ENCODE measurements at places on chromosomes 11 and 22.

DNA sequence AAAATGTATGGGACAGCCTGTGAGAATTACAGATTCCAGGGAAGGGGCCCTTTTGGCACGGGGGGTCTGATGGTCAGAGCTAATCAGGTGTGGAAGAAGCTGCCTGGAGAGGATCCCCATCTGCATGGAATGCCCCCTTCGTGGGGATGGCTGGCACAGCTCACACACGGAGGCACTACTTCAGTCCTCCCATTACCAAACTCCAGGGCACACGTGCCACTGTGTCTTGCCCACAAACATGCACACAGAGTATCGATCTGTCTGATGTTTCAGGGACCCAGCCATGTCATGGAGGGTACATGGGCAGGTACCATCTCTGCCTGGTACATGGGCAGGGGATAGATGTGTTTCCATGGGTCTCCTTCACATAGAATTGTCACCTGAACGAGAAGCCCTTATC, 14.7 kb downstream of the KCNQ1OT1 start:
- no peak for DNase-seq

DNA sequence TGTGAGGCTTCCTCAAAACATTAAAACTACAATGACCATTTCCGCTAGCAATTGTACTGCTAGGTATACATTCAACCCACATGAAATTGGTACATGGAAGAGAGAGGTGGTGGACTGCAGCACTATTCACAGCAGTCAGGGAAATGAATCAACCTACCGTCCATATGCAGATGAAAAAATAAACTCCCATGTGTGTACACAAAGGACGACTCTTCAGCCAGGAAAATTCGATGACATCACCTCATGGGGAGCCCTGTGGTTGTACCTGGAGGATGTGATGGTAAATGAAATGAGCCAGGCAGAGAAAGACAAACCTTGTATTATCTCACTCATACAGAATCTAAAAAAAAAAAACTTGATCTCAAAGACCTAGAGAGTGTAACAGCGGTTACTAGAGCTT, 23.3 kb downstream of the RFPL3 start:
- no peak for DNase-seq

DNA sequence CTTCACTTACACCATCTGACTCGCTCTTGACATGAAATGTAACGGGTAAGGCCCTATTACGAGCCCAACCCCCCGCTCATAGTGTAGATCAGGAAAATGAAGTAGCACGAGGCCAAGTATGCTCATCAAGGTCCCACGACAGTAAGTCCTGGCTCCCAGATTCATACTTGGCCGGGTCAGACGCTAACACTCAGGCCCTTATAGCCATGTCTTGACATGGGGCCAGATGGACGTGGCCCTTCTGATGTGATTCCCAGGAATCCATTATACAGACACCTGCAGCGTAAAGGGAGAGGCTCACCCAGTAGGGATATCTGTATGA, 175.1 kb downstream of the CEP164 start:
- no peak for DNase-seq

DNA sequence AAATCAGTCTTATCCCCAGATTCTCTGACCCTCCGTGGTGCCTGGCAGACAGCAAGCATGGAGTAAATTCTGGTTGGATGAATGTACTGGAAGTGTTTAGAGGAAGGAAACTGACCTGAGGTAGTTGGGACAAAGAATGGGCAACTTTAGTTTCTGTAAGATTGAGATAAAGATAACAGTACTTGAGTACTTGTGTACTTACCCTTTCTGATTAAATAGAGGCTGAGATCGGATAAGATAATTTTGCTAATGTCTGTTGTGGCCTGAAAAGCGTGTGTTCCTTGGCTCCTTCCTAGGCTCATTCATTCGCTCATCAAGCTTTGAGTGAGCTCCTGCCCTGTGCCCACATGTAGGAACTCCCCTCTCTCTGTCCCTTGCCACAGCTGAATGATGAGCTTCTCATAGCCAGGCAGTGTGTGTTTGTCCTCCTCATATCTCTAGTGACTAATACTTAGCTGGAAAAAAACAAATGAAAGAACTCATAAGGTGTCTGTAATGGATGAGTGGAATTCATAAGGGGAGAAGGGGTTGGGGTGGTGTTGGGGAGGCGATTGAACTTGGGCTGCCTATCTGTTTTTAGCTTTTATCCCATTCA, 118.1 kb downstream of the DBX1 start:
- DNase-seq: no peak

DNA sequence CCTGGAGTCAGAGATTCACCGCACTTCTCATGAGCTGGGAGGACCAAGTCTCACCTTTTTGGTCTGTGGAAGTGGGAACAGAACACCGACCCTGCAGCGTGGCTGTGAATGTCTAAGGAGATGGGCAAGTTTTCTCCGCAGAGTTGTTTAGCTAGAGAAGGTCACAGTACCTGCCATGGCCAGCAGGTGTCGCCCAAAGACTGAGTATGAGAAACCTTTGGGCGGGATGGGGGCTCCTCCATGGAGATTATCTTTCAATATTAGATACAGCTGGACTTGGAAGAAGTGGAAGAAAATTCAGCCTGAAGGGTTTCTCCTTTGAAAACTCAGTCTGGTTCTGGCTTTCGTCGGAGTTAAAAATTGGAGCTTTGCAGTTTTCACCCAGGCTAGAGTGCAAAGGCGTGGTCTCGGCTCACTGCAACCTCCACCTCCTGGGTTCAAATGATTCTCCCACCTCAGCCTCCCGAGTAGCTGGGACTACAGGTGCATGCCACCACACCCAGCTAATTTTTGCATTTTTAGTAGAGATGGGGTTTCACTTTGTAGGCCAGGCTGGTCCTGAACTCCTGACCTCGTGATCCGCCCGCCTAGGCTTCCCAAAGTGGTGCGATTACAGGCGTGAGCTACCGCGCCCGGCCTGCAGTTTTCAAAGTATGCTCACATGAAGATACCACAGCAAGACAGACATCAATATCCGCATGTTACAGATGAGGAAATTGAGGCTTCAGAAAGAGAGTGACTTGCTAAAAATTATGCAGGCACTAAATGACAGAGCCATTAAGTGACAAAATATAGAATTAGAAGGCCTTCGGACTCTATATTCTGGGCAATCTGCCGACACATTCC, 10.7 kb upstream of the DSCAML1 start:
- DNase-seq: peak; percentile 92

- DNase-seq: peak; percentile 49
Observed at GRCh38 chr11:104095791-104096190, 59.4 kb downstream of the DDI1 start.

GRCh38 chr22:50531962-50532674, 2.3 kb upstream of the TYMP start:
- peak; percentile 78 for DNase-seq

DNA sequence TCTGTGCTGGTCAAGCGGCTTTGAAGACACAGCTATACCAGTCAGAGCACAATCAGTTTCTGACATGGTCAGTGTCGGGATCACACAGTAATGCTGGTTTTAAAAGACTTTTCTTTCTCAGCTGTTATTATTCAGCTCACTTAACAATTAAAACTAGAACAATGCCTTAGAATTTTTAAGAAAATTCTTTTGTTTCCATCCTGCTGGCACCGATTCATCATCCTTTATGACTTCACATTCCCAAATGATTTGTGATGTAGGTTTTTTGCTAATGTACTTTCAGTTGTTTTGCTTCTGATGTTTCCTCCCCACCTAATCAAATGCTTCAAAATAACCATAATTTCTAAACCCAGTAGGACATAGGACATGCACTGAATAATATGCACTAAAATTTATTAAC, 34.5 kb upstream of the OLFML1 start:
- no peak for DNase-seq

DNA sequence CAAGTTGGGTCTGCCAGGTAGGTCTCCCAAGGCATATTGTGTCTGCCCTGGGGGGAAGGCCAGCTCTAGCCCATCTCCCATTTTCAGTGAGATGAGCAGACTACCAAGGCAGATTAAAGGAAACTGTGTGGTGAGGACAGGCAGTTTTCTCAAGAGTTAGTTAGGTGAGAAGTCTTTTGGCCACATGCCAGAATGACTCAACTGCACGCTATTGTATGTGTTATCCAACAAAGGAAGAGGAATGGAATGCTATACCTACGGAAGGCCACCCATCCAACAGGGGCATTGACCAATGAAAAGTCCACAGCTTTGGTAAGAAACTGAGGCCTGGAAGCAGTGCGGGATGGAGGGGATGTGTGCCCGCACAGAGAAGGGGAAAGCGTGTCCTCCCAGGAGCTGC, 941.7 kb downstream of the NTM start:
- DNase-seq: no peak

DNA sequence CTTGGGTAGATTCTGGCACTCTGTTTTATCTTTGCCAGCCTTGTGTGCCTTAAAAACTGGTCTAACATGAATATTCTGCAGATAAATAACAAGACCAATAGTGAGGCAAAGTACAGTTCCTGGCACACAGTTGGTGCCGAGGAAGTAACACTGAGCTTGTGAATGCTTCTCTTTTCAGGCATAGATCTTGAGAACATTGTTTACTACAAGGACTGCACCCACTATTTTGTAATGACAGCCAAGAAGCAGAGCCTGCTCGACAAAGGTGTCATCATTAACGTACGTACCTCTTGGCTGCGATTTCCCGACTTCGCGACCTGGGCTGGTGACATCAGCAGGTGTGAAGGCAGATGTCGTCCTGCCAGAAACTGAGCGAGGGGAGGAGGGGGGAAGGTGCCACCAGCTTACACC, 105.7 kb downstream of the MICAL2 start:
- DNase-seq: no peak

DNA sequence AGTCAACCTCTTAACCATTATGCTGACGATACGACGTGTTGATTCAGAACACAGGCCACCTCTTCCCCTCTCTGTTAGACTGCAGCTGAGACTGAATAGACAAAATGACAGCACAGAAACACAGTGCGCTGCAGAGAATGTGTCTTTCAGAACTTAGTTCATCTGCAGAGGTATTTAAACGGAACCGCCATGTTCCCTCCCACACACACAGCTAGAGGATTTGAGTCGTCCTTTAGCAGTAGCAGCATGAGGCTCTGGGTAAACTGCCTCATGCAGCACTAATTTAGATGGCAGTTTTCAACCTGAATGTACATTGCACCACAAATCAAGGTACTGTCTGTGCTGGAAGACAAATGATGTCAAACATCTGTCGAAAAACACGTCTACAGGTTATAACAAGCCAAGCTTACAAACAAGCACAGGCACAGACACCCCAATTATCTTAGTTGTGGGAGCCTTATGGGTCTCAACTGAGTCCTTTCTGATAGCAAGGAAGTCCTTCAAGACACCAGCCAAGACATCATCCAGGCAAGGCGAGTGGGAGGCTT, 76.6 kb upstream of the LRRC4C start:
- DNase-seq: no peak

DNA sequence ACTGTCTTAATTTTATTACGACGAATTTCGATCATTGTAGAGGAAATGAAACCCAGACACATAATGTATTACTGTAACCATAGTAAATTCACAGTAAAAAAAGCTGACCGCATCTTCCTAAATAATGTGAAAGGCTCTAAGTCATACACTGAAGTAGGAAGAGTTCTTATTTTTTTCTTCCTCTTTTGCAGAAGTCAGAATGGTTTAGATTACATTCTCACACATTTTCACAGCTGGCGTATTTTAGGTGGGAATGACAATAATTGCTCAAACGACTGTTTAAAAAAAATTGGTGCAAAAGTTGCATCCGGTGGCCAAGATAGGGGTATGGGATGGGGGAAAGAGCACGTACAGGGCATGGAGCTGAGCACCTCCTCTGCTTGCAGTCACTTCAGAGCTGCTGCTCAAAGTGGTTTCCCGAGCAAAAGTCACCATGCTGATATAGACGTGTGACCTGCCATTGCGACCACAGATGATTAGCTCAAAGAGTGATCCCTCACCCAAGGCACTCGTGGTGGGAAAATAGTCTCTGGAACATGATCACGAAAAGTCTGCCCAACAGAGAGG, 35.3 kb downstream of the MMP13 start:
- no peak for DNase-seq

GRCh38 chr22:30860176-30861105, 108.1 kb downstream of the MORC2 start:
- DNase-seq: no peak

GRCh38 chr11:117752721-117753237, 44.2 kb downstream of the DSCAML1 start:
- no peak for DNase-seq

DNA sequence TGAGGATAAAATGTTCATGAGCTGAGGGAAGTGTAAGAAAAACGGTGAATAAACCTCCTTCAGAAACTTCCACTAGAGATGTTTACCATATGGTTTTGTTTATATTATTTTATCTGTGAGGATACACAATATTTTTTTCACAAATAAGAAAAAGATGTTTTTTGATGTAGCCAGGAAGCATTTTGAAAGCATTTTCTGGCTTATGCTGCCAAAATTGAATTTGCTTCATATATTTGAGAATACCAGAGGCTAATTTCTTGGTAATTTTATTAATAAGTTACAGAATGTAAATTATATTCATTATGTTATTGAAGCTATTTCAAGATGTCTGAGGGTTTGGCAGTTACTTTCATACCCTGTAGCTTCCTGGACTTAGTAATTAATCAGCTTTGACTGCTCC, 686.6 kb downstream of the LUZP2 start:
- no peak for DNase-seq

DNA sequence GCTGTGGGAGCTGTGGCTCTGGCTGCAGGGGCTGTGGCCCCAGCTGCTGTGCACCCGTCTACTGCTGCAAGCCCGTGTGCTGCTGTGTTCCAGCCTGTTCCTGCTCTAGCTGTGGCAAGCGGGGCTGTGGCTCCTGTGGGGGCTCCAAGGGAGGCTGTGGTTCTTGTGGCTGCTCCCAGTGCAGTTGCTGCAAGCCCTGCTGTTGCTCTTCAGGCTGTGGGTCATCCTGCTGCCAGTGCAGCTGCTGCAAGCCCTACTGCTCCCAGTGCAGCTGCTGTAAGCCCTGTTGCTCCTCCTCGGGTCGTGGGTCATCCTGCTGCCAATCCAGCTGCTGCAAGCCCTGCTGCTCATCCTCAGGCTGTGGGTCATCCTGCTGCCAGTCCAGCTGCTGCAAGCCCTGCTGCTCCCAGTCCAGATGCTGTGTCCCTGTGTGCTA, 514 bp downstream of the KRTAP5-9 start:
- peak; percentile 10 for DNase-seq

DNA sequence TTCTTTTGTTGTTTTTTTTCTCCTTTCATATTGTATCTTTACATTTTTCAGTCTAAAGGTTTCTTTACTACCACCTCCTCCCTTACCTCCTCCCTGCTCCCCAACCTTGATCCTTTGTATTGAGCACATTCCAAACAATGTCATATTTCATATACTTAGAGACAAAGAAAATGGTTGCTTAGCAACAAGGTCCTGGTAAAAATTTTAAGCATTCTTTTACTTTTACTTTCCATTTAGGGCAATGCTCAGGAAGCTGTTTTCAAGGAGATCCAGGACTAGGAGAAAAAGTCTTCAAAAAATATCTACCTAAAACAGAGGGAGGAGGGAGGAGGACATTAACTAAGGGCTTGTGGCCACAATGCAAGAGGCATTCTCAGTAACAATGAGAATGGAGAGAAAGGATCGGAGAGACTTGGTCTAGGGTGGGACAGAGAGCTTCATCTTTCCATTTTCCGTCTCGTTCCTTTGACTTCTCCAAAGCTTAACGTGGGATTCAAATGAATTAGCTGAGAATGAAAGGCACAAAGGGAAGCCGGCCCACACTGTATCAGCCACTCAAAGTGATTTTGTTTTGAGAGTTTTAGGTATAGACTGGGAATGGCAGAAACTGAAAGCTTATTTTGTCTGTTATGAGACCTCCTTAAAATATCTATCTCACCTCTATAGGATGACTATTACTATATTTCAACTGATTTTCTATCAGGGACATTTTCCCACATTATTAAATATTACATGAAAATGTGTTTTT, 455.7 kb downstream of the RAB38 start:
- DNase-seq: no peak

- DNase-seq: no peak
Observed at GRCh38 chr11:7536100-7536499, 22.3 kb downstream of the PPFIBP2 start.

Measured in tongue (tissue), 3 donors.